ENCODE measurements at places on chromosomes 16 and 17. TPM values are rescaled to one million over a fixed set of nuclear protein-coding genes. Genes with fewer than 3 reads are reported as not detected.

The ENPP7 gene
- not detected for total RNA-seq

DNA sequence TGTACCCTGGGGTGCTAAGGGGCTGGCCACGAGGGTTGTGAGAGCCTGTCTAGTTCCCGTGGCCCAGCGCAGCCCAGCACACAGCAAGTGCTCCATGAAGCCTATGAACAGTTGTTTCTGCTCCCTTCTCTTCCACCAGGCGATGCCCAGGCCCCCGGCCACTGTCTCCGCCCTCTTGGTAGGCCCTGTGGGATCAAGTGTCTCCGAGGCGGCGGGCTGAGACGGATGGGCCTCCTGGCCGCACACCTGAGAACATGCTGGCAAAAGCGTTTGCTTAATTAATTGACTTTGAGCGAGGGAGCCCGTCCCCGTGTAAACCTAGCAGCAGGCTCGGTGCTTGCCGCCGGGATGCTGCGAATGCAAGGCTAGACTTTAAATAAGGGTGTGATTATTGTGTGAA lies 129.7 kb upstream of the GSE1 start:
- DNase-seq = no peak

DNA sequence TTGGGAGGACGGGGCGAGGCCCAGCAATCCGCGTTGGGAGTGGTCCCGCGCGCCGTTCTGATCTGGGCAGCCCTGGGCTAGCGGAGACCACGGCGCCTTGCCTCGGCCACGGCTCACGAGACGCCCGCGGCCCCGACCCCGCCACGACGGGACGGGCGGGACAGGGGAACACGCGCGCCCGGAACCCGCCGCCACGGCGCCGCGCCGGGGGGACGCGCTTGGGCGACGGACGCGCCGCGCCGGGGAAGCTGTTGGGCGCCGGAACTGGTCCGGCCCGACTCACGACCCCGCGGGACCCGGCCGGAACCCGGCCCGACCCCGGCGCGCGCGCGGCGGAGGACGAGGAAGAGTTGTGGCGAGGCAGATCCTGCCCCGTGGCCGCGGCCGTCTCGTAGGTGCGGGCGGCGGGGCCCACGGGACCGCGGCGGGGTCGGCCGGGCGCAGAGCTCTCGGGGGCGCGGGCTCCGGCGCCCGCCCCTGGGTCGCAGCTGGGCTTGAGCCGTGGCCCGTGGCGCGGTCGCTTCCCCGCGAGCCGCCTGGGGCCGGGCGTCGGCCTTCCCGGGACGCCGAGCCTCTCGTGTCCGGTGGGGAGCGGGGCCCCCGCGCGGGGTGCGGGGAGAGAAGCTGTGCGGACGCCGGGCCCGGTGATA lies at the start of gene ACSF3:
ACSF3 (plus strand) TSS at position 251 of the 650 bp plus-strand sequence. CDS start 6,830 bp downstream, outside the sequence.
- peak; percentile 65 for DNase-seq

GRCh38 chr16:31375231-31375630 lies 17.9 kb upstream of the ITGAD start:
- DNase-seq = no peak

GRCh38 chr16:89921702-89922476 lies 1.3 kb upstream of the TUBB3 start:
- peak; percentile 62 for DNase-seq

GRCh38 chr17:78377858-78378224 lies 608 bp upstream of the PGS1 start:
- DNase-seq = peak; percentile 23

DNA sequence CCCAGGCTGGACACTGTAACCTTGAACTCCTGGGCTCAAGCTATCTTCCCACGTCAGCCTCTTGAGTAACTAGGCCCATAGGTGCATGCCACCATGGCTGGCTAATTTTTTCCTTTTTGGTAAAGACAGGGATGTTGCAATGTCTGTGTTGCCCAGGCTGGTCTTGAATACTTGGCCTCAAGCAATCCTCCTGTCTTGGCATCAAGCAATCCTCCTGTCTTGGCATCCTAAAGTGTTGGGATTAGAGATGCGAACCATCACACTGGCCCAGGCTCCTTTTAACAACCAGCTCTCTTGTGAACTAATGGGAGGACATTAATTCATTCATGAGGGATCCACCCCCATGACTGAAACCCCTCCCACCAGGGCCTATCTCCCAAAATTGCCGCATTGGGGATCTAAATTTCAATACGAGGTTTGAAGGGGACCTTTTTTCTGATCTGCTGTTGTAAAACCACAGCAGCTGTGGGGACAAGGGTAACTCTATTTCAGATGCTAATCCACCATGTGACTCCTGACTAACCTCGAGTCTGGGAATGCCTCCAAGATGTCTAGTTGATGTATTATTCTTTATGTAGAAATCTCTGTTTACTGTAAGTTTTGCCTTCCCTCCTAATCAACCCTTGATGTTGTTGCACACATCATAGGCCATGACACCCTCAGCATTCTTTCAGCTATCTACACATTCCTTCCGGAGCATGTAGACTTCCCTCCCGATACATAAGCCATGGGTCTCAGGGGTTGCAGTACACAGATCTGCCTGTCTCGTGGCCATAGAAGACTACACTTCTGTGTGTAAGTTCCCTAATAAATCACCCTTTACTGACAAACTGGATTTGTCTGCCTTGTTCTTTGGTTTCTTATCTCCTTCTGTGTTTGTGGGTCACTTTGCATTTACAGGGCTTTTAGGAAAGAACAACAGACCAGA lies 37.6 kb downstream of the RNF112 start:
- DNase-seq = no peak

DNA sequence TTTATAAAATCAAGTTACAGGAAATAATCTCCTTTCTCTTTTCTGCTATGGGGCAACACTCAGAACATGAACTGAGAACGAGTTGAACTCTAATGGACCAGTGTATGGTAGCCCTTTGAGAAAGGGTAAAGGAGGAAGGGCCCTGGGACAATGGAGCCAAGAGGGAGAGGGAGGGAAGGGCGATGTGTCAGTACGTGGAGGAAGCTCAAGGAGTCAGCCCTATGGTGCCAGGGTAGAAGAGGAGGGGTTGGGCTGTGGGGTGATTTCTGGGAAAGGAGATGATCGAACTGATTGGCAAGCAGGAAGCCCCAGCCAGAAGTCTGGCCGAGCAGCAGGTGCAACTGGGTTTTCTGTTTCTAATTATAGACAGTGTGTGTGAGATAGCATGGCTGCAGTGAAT lies 4.3 kb upstream of the WIPI1 start:
- DNase-seq = no peak

The RAB37 gene
- 4.3 TPM for total RNA-seq

The SALL1 gene
- total RNA-seq = 70.7 TPM

GRCh38 chr17:10050597-10051101 lies 145.6 kb upstream of the RCVRN start:
- no peak for DNase-seq

The SULT1A1 gene
- total RNA-seq = 4.2 TPM

GRCh38 chr17:41167561-41167960 lies 460 bp downstream of the KRTAP4-3 start:
- peak; percentile 30 for DNase-seq

The KRT27 gene
- total RNA-seq = not detected
